ENCODE measurements at places on chromosomes 16 and 17.
A peak's percentile ranks its signal among the peaks of the same experiment; 100 is the strongest.

DNA sequence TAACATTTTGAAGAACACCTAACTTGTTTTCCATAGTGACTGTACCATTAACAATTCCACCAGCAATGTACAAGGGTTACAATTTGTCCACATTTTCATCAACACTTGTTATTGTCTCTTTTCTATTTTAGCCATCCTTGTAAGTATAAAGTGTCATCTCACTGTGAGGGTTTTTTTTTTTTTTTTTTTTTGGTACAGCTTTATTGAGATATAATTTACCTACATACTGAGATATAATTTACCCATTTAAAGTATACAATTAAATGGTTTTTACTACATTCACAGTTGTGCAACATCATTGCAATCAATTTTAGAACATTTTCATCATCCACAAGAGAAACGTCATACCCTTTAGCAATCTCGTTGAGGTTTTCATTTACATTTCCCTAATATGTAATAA lies 17.9 kb upstream of the TMIGD1 start:
- no peak for DNase-seq

DNA sequence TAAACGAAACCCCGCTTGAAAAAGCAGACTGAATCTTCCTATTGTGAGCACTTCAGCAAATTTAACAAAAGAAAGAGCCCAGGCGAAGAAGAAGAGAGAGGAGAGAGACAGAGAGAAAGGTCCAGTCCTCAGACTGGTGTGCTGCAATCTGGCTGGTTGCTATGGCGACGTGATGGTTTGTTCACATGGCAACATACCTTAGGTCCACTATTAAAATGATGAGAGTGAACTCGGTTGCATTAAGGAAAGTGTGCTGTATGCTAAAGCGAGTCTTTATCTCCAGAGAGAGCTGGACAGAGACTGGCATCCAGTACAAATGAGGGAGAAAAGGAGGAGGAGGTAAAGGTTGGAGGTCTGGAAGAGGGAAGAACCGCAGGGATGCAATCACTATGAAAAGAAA lies 271.8 kb upstream of the ZFHX3 start:
- DNase-seq, result no peak

- DNase-seq, result no peak
These were observed 1.8 kb downstream of the ARL6IP1 start for GRCh38 chr16:18799500-18799899.

GRCh38 chr17:73879987-73880386 lies 235.7 kb upstream of the SDK2 start:
- no peak for DNase-seq

DNA sequence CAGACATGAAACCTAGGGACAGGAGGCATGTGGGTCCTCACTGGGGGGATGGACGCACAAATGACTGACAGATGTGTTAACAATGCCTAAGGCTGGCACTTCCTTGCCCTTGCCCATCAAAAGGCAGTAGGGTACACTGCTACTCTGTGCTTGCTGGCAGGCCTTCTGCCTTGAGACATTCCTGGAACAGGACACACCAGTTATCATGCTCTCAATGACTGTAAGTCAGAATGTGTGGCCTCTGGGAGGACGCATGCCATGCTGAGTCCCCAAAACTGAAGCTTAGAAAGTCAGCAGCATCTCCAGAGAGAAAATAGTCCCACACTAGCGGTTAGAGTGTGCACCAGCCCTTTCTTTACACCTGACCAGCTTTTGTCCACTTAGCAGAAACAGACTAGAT lies 16.1 kb upstream of the SREBF1 start:
- no peak for DNase-seq

DNA sequence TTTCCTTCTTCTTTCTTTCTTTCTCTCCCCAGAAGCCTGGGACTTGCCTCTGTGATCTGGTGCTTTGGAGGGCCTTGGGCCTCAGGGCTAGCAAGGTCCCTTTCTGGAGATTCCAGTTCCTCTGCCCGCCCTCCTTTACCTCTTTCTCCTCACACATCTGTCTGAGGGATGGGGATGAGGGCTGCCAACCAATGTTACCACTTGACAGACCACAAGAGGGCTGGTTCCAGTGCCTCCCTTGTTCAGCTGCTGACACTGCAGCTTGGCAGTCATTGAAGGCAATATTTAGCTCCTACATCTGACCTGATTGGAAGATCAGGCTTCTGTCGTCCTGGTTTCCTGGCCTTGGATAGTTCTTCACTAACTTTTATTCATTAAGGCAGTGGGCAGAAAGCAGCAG lies 3.6 kb upstream of the ZNF652 start:
- DNase-seq, result no peak

DNA sequence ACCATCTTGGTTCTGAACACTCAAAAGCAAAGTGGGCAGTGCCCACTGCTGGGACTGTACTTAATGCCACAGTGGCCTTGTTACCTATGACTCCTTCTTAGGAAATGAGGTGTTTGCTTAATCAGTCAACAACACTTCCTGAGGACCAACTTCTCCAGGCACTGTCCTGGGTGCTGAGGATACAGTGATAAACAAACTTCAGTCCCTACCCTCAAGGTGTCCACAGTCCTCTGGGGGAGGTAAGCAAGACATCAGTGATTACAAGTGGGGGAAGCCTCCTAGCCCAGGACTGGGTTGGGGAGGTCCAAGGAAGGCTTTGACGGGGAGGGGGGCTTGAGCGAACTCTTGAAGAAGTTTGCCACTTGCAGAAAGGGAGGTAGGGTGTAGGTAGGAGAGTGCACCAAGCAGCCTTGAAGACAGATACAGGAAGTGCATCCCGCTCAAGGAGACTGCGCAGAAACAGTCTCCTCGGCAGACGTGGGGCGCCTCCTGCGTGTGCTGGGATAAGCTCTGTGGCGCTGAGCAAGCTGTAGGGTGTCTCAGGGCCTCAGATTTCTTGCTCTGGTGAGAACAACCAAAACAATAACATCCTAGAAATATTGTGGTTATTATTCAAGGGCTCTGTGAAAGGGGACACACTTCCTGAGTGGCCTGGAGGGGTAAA lies 2.6 kb upstream of the ABCC3 start:
- no peak for DNase-seq

GRCh38 chr16:83973077-83973476 lies 5.0 kb downstream of the NECAB2 start:
- no peak for DNase-seq

GRCh38 chr16:23896832-23897821 lies 61.3 kb downstream of the PRKCB start:
- no peak for DNase-seq

- no peak for DNase-seq
These were observed 2.3 kb upstream of the MVD start for GRCh38 chr16:88665148-88665547.

DNA sequence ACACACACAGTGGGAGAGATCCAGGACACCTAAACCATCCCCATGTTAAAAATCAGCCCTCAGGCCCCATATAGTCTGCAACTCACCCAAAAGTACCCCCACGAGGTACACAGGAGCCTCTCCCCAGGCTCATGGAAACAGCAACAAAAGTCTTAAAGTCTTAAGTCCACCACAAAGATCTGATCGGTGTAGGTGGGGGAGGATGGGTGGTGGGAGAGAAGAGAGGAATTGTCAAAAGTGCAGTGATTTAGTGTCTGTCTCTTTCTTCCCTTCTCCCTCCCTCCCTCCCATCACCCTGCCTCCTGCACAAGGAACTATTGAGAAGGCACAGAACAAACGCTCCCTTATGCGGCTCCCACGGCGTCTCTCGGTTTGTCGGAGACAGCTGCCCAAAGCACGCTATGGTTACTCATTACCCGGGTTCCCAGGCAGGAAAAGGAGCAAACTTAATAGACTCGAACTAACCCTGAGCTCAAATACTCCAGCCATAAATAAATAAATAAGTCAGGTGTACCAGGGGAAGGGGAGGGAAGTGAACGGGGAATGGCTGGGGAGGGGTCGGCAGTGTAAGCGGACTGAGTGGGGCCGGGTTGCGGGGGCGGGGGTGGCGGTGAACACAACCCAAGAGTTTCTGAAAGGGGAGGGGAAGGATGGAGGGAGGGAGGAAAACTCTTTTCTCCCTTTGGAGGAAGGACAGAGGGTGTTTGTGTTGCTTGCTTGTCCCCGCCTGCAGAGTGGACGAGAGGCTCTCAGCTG lies 477.4 kb downstream of the SLC39A11 start:
- DNase-seq, result peak; percentile 74

GRCh38 chr17:48767263-48767774 lies 38.8 kb upstream of the HOXB13 start:
- DNase-seq, result no peak

DNA sequence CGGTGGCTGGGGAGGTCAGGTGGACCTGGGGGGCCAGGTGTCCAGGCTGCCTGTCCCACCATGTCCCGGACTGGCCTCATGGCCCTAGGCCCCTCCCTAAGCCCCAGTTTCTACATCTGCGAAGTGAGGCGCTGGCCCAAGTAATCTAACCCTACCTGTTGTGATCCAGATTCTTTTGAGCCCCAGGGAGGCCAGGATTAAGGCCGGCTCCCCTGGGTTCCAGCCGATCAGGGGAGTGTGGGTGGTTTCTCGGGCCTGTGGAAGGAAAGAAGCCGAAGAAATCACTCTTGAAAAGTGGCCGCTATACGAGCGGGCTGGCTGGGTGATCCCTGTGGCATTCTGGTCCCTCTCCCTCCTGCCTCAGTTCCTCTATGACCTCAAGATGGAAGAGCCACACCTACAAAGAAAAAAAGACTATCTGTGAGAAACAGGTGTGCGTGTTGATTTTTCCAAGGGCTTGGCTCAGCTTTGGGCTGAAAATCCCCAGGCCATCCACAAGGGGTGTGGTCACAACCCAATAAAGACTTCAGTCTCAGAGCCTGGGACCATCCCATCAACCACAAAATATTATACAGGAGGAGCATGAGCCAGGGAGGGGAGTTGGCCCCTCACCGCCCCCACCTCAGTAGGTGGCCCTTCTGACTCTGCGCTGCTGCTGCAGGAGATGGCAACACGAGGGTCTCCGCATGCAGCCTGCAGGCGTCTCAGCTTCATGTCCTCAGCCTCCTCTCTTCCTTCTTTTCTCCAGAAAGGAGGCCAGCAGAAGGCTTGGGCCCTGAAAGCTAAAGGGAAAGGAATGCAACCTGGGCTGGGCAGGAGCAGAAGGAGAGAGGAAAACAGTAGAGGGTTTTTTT lies 20.3 kb downstream of the GPR142 start:
- no peak for DNase-seq

GRCh38 chr16:78522327-78522726 lies 422.9 kb downstream of the WWOX start:
- DNase-seq, result no peak

GRCh38 chr17:45332989-45333701 lies 16.3 kb upstream of the MAP3K14 start:
- DNase-seq, result no peak

- DNase-seq, result no peak
These were observed 644.1 kb downstream of the KCNJ2 start for GRCh38 chr17:70813355-70813930.

- DNase-seq, result no peak
These were observed 3.2 kb downstream of the ARHGAP27 start for GRCh38 chr17:45429339-45430005.

DNA sequence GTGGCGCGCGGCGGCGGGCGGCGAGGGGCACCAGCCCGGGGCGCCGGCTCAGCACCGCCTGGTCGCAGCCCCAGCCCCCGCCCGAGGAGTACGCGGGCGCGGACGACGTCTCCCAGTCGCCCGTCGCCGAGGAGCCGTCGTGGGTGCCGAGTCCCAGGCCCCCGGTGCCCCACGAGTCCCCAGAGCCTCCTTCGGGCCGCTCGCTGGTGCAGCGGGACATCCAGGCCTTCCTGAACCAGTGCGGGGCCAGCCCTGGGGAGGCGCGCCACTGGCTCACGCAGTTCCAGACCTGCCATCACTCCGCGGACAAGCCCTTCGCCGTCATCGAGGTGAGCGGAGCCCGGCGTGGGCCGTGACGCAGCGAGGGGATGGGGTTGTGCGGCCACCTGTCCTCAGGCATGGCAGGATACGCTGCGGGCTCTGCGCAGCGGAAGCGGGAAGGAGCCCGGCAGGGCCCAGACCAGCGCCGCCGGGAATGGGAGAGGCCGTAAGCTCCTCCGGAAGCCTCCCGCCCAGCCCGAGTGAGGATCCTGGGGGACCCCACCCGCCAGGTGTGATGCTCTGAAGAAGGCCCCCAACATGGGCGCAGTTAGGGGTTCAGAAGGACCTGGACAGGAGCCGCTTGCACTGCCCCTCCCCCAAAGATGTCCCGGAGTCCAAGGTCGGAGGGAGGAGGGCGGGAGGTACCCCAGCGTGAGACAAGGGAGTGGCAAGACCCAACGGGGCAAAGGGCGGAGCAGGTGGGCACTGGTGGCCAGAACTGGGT lies 522 bp downstream of the NAGS start:
- no peak for DNase-seq

DNA sequence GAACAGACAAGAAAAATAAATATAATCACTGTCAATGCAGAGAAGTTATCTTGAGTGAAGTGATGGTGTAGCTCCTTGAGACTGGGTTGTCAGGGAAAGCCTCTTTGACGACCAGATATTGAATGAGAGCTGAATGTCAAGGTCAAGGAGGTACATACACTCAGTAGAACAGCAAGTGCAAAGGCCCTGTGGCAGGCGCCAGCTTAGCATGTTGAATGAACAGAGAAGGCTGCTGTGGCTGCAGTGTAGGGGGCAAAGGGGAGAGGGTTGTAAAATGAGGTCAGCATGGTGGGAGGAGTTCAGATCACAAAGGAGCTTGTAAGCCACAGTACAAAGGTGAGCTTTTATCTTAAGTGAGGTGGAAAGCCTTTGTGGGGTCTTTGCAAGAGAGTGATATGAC lies 111.5 kb downstream of the ZFHX3 start:
- no peak for DNase-seq

- no peak for DNase-seq
These were observed 2.7 kb upstream of the IRX5 start for GRCh38 chr16:54928016-54928356.

DNA sequence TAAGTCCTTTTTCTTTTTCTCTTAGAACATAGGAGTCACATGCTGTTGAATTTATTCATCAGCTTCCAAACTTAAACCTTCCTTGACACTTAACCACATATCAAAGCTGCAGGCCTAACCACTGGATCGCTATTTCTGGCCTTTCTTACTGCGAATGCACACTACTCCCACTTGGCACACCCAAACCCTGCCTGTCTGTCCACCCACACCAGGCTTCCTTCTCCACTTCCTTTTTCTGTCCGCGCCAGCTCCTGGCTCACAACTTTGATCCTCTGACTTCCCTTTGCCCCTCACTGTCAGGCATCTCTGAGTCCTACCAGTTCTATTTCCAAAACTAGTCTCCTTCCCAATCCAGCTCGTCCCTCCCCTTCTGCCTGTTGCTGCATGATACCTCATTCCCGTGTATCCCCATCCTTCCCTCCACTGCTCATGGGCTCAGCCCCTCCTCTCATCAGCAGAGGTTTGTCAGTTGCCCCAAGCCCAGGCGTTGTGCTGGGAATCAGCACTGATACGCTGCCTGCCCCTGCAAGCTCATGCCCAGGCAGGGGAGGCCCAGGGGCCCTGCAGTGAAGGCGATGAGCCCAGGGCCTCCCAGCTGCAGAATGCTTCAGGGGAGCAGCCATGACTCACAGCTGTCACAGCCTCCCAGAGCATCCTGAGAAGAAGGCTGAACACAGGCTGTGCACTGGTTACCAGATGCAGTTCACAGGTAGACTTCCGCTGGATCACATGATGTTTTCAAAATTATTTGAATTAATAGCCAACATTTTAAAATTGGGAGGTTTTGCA lies 179.8 kb downstream of the KATNIP start:
- DNase-seq, result peak; percentile 69

GRCh38 chr17:3914312-3914670 lies 2.0 kb downstream of the P2RX1 start:
- no peak for DNase-seq
